ENCODE measurements at places on chromosomes 1 and 21.

DNA sequence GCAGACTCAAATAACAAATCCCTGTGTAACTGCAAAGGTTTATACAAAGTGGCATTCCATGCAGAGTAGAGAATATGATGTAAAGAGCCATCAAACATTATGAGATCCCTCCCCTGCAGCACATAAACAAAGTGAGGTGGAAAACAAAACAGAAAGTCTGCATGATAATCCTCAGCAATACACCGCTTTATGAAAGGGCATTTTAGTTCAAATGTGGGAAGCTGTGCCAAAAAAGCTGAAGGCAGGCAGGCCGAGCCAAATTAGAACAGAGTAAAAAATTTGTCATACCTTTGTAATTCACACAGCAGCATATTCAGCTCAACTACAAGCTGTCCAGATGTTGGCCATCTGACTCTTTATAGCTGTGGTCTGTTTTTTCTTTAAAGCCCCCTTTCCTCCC is 113.5 kb downstream of the LHX9 start:
- no peak for DNase-seq

GRCh38 chr1:223249854-223250631 is 107.0 kb upstream of the TLR5 start:
- no peak for DNase-seq

DNA sequence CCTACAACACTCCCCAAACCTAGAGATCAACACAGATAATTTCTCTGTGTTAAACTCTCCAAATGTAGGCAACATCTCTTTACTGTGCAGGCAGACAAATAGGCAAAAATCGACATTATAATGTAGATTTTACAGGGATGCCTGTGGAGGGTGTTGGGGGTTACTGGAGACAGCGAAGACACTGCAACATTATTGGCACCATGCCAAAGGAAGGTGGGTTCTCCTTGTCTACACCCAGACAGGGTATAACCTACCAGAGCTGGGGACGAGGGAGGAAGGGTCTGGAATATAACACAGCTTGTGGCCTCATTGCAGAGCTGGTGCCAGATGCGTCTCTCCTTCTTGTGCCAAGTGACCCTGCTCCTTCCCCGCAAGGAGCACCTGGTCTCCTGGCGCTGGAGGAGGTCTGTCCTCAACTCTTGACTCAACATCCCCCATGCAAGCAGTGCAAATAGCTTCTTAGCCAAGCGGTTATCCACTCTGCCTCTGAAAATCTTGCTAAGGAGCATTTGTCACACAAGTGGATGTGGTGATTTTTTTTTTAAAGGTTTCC is 404.0 kb downstream of the PRDM2 start:
- DNase-seq = no peak

DNA sequence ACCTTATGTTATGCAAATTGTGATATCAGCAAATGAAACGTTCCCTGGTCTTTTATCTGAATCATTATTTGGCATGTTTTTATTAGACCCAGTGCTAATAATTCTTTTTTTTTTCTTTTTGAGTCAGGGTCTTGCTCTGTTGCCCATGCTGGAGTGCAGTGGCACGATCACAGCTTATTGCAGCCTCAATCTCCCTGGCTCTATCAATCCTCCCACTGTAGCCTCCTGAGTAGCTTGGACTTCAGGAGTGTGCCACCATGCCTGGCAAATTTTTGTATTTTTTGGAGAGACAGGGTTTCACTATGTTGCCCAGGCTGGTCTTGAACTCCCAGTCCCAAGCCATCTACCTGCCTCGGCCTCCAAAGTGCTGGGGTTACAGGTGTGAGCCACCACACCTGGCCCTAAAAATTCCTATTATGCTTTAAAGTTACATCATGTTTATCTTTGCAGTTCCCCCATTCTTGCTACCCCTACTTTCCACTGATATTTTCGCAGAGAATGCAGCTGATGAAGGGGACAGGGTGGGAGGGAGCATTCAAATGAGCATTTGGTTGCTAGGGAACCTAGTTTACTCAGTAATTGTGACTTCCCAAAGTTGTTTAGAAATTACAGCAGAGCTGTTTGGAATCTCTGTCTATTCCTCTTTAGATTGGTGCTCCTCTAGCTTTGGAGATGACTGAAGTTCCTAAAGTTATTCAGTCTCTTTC is 18.4 kb downstream of the C1orf21 start:
- DNase-seq = no peak

DNA sequence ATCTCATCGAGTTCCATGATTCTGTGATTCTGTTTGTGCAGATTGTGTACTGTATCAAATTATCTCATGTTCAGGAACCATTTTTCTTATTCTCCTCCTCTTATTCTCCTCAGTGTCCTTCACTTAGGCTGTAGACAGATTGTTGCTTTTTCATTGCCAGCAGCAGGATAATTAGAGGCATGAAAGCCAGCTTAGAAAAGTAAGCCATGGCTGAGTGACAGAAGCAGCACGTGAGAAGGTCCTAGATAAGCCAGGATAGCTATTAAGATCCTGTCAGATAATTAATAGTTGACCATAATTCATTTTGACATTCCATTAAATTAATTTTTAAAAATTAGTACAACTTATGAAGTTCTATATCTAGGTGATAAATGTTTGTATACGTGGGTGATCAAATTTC is 60.8 kb upstream of the PRKACB start:
- no peak for DNase-seq

DNA sequence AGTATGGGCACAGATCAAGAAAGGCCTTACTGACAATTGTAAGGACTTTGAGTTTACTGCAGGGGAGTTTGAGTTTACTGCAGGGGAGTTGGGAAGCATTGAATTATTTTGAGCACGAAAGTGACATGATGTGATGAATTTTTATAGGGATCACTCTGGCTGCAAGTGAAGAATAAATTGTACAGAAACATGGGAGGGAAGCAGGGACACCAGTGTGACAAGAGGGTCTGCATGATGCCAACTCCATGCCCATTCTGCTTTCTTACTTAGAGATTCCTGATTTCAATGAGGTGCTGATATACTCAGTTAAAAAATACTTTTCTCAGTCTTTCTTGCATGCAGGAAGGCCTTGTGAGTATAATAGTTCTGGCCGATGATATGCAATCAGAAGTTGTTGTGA is 234.4 kb downstream of the CENPF start:
- DNase-seq = no peak

GRCh38 chr1:161351482-161351881 is 16.2 kb downstream of the CFAP126 start:
- DNase-seq = no peak

DNA sequence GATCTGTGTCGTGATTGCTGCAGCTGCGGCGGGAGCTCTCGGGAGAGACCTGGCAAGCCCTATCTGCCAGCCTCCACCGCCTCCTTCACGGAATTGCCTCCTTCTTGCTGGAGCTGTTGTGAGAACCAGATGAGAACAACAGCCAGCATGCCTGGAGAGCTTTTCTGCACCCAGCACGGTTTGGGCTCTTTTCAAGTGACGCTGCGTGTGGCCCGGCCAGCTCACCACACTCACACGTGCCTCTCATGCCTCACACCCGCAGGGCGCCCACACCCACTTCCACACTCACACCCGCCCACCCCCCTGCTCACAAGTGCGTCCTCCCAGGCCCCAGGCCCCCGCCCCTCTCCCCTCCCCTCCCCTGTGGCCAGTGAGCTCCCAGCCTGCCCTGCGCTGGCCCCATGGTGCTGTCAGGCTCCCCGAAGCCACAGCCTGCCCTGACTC is 135.7 kb upstream of the RUNX3 start:
- DNase-seq = no peak

GRCh38 chr1:206706298-206706791 is 21.6 kb downstream of the MAPKAPK2 start:
- DNase-seq = no peak

DNA sequence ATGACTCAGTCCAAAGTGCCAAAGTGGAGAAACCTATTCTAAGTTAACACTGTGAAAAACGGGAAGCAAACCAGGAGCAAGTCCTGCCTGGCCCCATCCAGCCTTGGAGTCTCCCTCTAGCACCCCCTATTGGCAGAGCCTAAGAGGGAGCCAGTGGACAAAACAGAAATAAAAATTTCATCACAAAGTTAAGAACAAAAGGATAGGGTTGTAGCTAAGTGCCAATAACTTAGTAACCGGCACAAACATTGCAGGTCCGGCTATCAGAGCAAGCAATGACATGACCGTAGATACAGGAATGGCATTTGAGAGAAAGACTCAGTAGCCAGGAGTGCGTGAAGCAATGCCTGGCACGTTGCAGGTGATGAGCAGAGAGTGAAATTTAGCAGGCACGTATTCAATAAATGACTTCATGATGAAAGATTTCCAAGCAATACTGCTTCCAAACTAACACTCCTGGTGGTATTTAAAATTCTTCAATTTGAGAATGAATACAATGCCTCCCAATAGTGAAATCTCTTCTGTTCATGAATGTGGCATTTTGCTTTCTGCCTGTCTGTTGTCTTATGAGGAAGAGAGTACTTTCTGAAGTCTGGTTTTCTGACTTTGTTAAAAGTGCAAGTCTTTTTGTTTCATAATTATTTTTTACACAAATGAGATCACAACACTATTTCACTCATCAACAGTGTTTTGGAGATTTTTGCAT is 391.0 kb downstream of the OMA1 start:
- DNase-seq = no peak

Data from GM19239 (cell line).